ENCODE measurements at places on chromosomes 3 and 15. TPM values are rescaled to one million over a fixed set of nuclear protein-coding genes. Genes with fewer than 3 reads are reported as not detected.
A peak's percentile ranks its signal among the peaks of the same experiment; 100 is the strongest.

- no peaks in the 10 kb centered on the region for H3K36me3 ChIP-seq
- H3K4me3 ChIP-seq, result no peak overlapping the region
- no peak overlapping the region for H3K27ac ChIP-seq
- no peaks in the 10 kb centered on the region for H3K27me3 ChIP-seq
Observed at GRCh38 chr3:158916111-158916510, 114.3 kb downstream of the MFSD1 start.

- no peak overlapping the region for H3K27ac ChIP-seq
- H3K36me3 ChIP-seq, result no peaks in the 10 kb centered on the region
- no peaks in the 10 kb centered on the region for H3K4me1 ChIP-seq
- no peak overlapping the region for H3K4me3 ChIP-seq
- DNase-seq, result no peak
- H3K27me3 ChIP-seq, result no peaks in the 10 kb centered on the region
Observed at GRCh38 chr3:118938183-118938961, 96.3 kb downstream of the IGSF11 start.

DNA sequence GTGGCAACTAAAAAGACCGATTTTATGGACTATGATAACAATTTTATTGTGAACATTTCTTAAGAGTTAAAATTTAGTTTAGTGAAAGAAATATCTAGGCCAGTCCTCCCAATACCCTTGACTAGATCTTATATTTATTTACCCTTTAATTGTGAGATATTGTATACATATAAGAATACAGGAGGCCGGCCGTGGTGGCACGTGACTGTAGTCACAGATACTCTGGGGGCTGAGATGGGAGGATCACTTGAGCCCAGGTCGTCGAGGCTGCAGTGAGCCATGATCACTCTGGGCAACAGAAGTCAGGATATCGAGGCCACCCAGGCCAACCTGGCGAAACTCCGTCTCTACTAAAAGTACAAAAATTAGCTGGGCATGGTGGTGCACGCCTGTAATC, 756 bp upstream of the RMDN3 start:
- H3K4me1 ChIP-seq, result peaks cover 24% of the 10 kb centered on the region
- no peaks in the 10 kb centered on the region for H3K27me3 ChIP-seq
- H3K27ac ChIP-seq, result peak overlapping the region; percentile 72
- H3K36me3 ChIP-seq, result peaks cover 15% of the 10 kb centered on the region

DNA sequence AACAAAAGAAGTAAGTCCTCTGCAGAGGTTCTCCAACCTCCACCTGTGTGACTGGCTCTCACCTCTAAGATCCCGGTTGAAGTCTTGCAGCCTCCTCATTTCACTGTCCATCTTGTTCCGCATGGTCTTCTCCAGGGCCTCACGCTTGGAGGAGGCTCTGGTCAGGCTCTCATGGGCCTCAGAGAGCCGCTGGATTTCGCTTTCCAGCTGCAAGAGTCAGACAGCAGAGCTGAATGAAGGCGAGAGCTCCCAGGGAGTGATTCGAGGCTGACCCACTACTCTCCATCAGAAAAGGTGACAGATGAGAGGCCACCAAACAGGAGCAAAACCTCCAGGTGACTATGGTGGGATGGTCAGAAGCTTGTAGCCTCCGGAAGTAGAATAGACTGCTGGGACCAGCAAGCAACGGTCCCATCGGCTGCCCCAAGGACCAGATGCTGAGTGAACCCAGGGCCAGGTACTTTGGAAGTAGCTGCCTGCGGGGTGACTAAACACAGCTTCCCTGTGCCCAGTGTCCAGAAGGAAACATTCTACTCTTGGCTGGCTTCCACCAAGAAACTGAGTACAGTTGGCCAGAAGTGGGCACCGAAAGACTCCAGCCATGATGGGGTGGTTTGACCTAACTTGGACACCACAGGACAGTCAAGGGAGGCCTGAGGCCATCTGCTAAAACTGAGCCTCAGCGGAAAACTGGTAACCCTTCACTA, 7.9 kb downstream of the AMOTL2 start:
- no peak for DNase-seq
- peak overlapping the region; percentile 6 for H3K4me3 ChIP-seq
- H3K36me3 ChIP-seq, result peaks cover 89% of the 10 kb centered on the region
- H3K27ac ChIP-seq, result peak overlapping the region; percentile 98
- H3K27me3 ChIP-seq, result no peaks in the 10 kb centered on the region
- H3K4me1 ChIP-seq, result peaks cover 100% of the 10 kb centered on the region

DNA sequence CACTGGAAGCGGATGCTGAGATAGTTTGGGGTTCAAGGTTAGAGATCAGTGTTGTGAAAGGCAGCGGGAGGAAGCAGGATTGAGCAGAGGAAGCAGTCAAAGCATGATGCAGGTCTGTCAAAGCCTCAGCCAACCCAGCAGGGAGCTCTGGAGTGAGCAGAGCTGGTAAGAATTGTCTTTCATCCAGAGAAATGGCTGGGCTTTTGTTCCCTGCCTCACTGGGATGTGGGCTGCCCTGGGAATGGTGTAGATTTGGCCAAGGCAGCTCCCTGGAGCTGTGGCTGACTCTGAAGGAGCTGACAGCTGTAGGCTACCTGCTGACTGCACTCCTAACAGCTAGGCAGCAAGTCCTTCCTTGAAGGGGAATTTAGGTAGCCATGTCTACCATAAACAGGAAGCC, 61.9 kb upstream of the STXBP5L start:
- H3K4me3 ChIP-seq, result no peak overlapping the region
- no peak overlapping the region for H3K27ac ChIP-seq
- no peaks in the 10 kb centered on the region for H3K27me3 ChIP-seq

CYP1A1 gene
- total RNA-seq, result 2.5 TPM

- H3K27ac ChIP-seq, result peak overlapping the region; percentile 72
- H3K27me3 ChIP-seq, result no peaks in the 10 kb centered on the region
- H3K4me3 ChIP-seq, result no peak overlapping the region
- H3K36me3 ChIP-seq, result no peaks in the 10 kb centered on the region
Observed at GRCh38 chr15:26157081-26157480, 294.0 kb upstream of the ATP10A start.

GRCh38 chr15:59701880-59702279, 12.8 kb upstream of the BNIP2 start:
- no peak overlapping the region for H3K27ac ChIP-seq
- no peaks in the 10 kb centered on the region for H3K36me3 ChIP-seq
- H3K4me1 ChIP-seq, result no peaks in the 10 kb centered on the region
- no peak overlapping the region for H3K4me3 ChIP-seq
- no peak for DNase-seq
- peaks cover 16% of the 10 kb centered on the region for H3K27me3 ChIP-seq

- H3K4me1 ChIP-seq, result no peaks in the 10 kb centered on the region
- H3K36me3 ChIP-seq, result no peaks in the 10 kb centered on the region
- H3K27ac ChIP-seq, result no peak overlapping the region
- H3K4me3 ChIP-seq, result no peak overlapping the region
Observed at GRCh38 chr3:186683979-186684378, 18.2 kb downstream of the HRG start.

CELF6 gene
- total RNA-seq, result 2.9 TPM

DNA sequence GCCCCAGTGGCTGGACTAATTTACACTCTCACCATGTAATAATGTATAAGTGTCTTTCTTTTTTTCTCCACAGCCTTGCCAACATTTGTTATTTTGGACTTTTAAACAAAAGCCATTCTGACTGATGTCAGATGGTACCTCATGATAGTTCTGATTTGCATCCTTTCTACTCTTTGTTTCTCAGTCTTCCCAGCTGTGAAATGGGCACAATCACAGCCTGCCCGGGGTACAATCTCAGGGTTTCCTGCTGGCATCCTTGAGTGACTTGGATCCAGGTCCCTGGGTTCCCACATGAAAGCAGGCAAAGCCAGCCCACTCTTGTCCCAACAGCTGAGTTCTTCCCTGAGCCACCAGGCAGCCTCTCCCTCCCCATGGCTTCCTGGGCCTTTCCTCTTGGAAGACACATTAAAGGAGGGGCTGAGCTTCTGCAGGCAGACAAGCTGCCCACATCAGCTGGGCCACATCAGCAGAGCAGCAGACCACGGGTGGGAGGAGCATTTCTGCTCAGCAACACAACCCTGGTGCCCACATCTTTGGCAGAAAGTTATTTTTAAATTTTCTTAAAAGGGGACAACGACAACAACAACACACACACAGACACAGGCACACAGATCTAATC, 82.0 kb downstream of the MYLK start:
- H3K4me3 ChIP-seq, result no peak overlapping the region
- peaks cover 5% of the 10 kb centered on the region for H3K4me1 ChIP-seq
- H3K36me3 ChIP-seq, result no peaks in the 10 kb centered on the region
- no peak for DNase-seq
- no peak overlapping the region for H3K27ac ChIP-seq

SENP8 gene
- 2.1 TPM for total RNA-seq

DNA sequence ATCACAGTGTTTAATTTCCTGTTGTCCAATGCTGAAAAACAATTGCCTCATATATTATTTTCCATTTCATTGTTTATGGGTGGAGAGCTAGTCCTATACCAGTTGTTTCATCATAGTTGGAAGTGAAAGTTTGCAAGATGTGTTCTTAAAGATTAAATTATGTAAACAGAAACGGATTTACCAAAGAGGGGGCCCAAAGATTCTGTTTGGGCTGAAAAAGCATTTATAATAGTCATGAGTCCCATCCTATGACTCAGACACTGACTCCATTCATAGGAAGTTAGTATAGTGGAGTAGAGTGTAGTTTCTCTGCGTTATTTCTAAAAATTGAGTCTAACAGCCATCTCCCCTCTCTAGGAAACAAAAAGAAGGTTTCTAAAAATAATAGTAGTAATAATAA, 24.3 kb downstream of the NFKBIZ start:
- no peaks in the 10 kb centered on the region for H3K27me3 ChIP-seq
- H3K36me3 ChIP-seq, result no peaks in the 10 kb centered on the region
- H3K4me3 ChIP-seq, result no peak overlapping the region
- no peak for DNase-seq

TMEM108 gene
- 10.8 TPM for total RNA-seq

DNA sequence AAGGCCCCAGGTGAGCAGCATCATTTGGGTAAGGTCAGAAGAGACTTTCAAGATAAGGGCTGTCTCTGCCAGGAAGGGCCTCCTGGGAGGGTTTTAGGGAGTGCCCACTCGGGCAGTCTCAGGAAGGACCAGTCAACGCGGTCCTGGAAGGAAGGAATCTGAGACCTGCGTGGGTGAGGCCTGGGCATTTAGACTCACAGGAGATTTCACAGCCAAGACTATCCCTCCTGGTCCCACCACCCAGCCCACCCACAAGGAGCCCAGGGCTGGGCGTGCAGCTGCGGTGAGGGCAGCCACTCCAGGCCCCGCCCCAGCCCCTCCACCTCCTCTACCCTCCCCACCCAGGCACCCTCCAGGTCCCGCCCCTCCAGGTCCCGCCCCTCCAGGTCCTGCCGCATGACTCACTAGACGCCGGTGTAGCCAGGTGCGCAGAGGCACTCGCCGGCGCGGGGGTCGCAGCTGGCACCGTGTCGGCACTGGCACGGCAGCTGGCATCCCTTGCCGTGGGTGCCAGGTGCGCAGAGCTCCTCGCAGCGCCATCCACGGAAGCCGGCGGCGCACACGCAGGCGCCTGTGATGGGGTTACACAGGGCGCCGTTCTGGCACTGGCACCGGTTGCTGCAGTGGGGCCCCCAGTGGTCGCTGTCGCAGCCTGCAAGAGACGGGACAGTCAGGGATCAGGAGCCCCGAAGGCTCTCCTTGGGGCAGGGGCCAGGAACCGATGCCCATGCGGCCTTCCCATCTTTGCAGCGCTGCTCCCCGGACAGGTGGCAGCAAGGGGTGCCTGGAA, 112.7 kb downstream of the RAB11A start:
- H3K4me3 ChIP-seq, result peak overlapping the region; percentile 36
- no peak overlapping the region for H3K27ac ChIP-seq
- peaks cover 7% of the 10 kb centered on the region for H3K4me1 ChIP-seq
- no peaks in the 10 kb centered on the region for H3K36me3 ChIP-seq
- no peak for DNase-seq

DNA sequence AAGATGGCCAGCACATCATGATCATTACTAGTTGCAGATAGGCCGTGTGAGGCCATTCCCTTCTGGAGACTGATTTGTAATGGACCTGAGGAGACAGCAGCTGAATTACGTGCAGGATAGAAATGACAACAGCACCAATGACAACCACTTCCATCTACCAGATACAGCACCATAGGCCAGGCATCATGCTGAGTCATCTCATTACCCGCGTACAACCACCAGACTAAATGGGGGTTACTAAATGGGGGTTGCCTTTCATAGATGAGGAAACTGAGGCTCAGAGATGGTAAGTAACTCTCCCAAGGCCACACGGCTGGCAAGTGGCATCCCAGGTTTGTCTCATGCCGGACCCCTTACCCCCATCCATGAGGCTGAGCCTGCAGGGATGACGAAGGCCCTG, 32.8 kb upstream of the FAM107A start:
- no peak overlapping the region for H3K4me3 ChIP-seq

DET1 gene
- total RNA-seq, result 5.1 TPM

C3orf20 gene
- 0.11 TPM for total RNA-seq

DNA sequence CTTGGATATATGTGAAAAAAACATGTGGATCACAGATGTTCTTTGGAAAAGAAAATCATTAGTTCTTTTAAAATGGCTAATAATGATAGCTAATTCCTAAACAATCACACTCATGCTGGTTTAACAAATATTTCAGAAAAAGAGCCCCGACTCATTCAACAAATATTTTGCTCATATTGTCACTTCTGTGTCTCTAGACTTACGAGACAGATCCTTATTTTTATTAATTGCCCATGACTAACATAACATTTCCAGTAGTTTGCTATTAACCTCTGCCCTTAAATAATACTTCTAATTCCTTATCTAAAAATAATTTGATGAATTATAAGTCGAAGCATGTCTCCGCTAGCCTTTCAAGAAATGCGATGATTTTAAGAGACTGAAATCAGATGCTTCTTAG, 70.4 kb downstream of the SATB1 start:
- H3K4me1 ChIP-seq, result peaks cover 3% of the 10 kb centered on the region
- H3K27me3 ChIP-seq, result no peaks in the 10 kb centered on the region
- H3K36me3 ChIP-seq, result no peaks in the 10 kb centered on the region
- no peak for DNase-seq

DNA sequence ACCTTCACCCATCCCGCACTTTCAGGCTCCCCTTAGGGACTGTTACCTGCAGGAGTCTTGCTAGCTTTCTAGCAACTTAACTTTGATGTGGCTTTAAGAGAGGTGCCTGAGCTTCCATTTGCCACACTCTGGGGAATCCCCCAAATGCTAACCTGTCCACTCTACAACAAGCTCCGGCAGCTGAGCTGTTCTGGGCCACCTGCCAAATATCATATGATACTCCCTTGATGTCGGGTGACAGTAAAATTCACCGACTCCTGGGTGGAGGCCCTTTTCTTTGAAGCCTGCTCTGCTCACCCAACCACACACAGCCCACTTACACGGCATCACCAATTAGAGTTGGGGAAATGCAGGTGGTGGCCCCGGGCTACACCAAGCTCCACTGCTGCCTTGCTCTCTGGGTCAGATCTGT, 38.0 kb upstream of the XCR1 start:
- H3K36me3 ChIP-seq, result no peaks in the 10 kb centered on the region
- peaks cover 15% of the 10 kb centered on the region for H3K4me1 ChIP-seq
- no peaks in the 10 kb centered on the region for H3K27me3 ChIP-seq
- DNase-seq, result no peak

DNA sequence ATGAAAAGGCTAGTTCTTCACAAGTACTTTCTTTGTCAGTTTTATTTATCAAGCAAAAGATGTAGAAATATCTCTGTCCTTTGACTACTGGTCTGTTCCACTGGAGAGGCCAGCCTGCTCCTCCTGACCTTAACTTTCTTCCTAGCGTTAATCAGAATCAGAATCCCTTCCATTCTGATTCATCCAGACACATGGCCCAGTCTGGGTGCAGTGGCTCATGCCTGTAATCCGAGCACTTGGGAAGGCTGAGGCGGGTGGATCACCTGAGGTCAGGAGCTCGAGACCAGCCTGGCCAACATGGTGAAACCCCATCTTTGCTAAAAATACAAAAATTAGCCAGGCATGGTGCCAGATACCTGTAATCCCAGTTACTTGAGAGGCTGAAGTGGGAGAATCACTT, 32.0 kb upstream of the MANF start:
- H3K36me3 ChIP-seq, result no peaks in the 10 kb centered on the region
- H3K4me1 ChIP-seq, result no peaks in the 10 kb centered on the region
- H3K27ac ChIP-seq, result no peak overlapping the region
- no peak overlapping the region for H3K4me3 ChIP-seq
- no peaks in the 10 kb centered on the region for H3K27me3 ChIP-seq

ARID3B gene
- 3.6 TPM for total RNA-seq

XCR1 gene
- total RNA-seq, result 0.17 TPM

HRG gene
- not detected for total RNA-seq

Measured in esophagus muscularis mucosa (tissue), 4 donors.